LHCN-M2 (cell line): ENCODE measurements at places on chromosomes 2 and 18. TPM values are rescaled to one million over a fixed set of nuclear protein-coding genes. Genes with fewer than 3 reads are reported as not detected.

DNA sequence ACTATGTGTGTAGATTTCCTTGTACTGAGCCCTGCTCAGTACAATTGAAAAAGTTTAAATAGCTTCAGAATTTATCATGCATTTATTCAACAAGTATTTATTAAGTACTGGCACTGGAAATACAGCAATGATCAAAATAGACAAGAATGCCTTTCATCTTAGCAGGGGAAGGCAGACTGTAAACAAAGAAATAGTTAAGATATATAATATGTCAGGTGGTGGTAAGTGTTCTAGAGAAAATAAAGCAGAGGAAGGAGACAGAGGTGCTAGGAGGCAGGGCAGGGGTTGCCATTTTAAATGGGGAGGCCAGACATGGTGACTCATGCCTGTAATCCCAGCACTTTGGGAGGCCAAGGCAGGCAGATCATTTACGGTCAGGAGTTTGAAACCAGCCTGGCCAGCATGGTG lies 13.6 kb upstream of the LIPG start:
- no peak for DNase-seq

The REG3A gene
- not detected in 2 replicates for total RNA-seq

DNA sequence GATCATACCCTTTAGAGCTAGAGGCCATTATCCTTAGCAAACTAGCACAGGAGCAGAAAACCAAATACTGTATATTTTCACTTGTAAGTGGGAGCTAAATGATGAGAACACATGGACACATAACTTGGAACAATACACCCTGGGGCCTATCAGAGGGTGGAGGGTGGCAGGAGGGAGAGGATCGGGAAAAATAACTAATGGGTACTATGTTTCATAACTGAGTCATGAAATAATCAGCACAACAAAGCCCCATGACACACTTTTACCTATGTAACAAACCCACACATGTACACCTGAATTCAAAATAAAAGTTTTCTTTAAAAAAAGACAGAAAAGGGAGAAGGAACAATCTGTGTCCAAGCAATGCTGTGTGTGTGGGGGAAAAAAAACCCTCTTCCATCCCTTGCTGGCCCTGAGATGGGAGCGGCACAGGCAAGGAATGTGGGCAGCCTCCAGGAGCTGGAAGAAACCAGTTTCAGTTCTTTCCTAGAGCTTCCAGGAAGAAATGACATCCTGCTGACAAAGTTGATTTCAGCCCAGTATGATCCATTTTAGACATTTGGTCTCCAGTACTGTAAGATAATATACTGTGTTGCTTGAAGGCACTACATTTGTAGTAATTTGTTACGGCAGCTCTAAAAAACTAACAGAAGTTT lies 458.7 kb upstream of the CNTNAP5 start:
- no peak for DNase-seq

- DNase-seq = peak; percentile 63
These were observed 109.1 kb downstream of the SMAD7 start for GRCh38 chr18:48841381-48842258.

The KYNU gene
- total RNA-seq = 0.51 and 1.5 TPM in 2 replicates

- no peak for DNase-seq
These were observed 433.4 kb upstream of the MEIS1 start for GRCh38 chr2:66001538-66001937.

DNA sequence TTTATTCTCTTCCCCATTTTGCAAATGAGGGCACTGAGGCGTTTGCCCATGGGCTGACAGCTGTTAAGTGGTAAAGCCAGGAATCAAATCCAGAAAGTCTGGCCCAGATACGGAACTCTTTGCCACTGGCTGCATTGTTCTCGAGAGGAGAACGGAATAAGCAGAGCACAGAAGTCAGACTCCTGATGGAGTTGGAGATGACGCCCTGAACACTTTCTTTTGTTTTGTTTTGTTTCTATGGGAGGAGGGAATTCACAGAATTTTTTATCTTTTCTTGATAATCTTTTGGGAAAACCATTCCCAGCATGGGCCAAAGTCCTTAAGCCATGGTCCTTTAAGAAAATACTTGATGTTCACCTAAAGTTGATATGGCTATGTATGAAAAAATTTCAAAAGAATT lies 322.2 kb downstream of the RDH14 start:
- DNase-seq = peak; percentile 5

- no peak for DNase-seq
These were observed 4.7 kb upstream of the OSBPL1A start for GRCh38 chr18:24402209-24402785.

GRCh38 chr2:46818141-46818621 lies 97.4 kb downstream of the MCFD2 start:
- DNase-seq = no peak

DNA sequence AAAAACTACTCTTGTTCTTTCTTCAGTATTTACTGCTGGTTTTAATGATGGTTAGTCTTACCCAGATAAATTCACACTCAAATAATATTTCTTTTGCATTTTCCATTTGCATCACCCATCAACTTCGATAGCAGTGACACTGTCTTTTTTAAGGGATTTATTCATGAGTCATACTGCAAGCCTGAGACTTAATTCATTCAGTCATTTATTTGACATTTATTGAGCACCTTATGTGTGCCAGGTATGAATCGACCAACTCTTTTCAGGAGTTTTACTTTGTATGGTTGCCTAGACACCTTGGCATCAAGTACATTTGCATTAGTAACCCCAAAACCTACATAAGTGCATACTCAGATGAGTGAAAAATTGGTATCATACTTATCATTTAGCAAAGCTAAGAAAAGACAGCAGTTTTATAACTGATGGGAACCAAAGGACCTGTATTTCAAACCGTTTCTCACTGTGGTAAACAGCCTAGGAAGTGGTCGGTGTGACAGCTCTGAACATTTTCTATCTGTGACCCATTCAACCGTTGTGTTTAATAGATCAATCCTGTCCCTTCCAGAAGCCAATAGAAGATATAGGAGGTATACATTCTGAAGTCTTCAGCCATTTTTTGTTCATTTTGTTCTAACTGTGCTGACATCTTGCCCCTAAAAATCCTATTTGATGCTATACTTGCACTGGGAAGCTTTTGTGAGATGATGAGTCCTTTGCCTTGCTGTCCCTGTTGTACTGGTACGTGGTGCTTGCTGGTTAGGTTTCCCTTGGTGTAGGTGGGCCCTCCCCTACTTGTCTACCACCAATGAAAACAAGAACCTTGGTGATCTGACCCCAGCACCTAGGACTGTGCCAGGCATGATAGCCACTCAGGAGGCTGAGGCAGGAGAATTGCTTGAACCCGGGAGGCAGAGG lies 484.7 kb upstream of the RAB12 start:
- DNase-seq = no peak

GRCh38 chr2:102000012-102000411 lies 8.3 kb downstream of the IL1R2 start:
- no peak for DNase-seq

DNA sequence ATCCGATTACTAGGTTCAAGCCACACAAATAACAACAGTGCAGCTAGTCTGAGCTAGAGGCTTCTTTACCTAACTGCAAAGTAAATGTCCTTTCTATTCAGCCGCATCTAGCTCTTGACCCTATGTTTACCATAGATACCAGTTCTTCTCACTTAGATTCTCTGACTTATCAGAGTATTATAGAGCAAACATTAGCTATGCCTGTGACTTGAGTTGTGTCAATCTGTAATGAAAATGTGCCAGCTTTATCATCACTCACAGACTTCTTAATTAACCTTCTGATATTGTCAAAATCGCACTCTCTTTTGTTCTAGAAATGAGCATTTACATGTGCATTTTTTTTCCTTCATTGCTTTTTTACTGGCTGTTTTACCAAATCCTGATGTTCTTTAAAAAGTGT lies 79.9 kb downstream of the BCL11A start:
- DNase-seq = no peak

The STPG4 gene
- total RNA-seq = 0.17 and 0.19 TPM in 2 replicates

DNA sequence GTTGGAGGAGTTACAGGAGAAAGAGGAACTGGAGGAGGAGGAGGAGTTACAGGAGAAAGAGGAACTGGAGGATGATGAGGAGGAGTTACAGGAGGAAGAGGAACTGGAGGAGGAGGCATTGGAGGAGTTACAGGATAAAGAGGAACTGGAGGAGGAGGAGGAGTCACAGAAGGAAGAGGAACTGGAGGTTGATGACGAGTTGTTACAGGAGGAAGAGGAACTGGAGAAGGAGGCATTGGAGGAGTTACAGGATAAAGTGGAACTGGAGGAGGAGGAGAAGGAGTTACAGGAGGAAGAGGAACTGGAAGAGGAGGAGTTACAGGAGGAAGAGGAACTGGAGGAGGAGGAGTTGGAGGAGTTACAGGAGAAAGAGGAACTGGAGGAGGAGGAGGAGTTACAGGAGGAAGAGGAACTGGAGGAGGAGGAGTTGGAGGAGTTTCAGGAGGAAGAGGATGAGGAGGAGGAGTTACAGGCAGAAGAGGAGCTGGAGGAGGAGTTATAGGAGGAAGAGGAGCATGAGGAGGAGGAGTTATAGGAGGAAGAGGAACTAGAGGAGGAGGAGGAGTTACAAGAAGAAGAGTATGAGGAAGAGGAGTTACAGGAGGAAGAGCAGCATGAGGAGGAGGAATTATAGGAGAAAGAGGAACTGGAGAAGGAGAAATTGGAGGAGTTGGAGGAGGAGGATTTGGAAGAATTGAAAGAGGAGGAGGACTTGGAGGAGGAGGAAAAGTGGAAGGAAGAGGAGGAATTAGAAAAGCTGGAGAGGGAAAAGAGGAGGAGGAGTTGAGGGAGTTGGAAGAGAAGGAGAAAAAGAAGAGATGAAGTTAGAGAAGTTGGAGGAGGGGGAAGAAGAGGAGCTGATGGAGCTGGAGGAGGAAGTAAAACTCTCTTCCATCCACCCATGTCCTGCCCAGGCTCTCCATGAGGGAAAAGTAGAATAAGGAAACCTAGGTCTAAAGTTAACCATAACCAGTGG lies 37.2 kb downstream of the CLASP1 start:
- no peak for DNase-seq

- DNase-seq = no peak
These were observed 2.5 kb downstream of the SNED1 start for GRCh38 chr2:241000831-241001321.

The GAL3ST2 gene
- not detected in 2 replicates for total RNA-seq

The HDLBP gene
- 480 and 516 TPM in 2 replicates for total RNA-seq

- no peak for DNase-seq
These were observed 15.9 kb upstream of the VPS4B start for GRCh38 chr18:63438181-63438580.

The VSNL1 gene
- total RNA-seq = 0.98 and 2.4 TPM in 2 replicates

DNA sequence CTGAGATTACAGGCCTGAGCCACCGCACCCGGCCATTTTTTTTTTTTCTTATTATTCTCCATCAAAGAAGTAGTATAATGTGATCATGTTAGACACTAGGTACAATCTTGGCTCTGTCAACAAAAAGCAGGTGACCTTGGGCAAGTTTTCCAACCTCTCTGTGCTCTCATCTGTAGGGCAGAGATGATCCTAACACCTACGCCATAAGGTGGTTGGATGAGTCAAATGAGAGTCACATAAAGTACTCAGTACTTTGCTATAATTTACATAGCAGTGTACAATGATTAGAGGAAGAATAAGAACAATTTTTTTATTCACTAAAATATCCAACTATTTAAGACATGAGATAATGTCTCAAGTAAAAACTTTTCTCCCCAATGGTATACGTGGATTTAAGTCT lies 128.6 kb downstream of the TGIF1 start:
- DNase-seq = no peak

DNA sequence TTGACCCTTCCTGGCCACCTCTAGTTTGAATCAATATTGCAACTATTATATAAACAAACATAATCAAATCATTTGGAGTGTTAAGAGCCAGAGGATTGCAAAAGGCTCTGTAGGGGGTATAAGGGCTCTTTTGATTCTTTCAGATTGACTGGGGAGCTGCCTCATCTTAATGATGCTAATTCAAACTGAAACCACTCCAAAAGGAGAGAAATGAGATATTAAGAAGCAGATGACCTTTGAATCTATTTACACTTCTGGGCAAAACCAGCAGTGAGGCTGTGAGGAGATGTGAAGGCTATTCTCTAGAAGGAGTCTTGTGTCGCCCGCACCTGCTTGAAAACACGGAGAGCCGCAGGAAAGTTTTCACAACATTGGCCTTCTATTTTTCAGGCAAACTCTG lies 311.2 kb upstream of the CRIM1 start:
- DNase-seq = no peak

DNA sequence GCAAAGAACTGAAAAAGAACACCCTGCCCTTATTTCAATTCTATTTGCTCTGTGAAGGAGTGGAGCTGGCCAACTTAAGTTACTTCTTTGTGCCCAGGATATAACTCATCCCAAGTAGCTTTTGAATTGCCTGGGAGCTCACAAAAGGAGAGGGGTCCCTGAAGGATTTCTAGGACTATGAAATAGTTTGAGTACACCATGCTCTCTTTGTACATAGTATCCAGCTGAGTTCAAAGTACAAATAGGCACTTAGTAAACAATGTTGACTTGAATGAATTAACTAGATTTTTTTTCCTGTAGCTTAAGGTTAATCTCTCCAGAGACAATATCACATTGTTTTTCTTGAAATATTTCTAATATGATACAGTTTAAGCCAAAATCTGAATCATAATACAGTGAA lies 47.7 kb downstream of the ZC3H15 start:
- peak; percentile 26 for DNase-seq

The TUBB8B gene
- total RNA-seq = not detected in 2 replicates

The CD8B2 gene
- not detected in 2 replicates for total RNA-seq

The CYP26B1 gene
- 2.1 and 2.3 TPM in 2 replicates for total RNA-seq

The PLGLB2 gene
- total RNA-seq = 0.57 and 1.2 TPM in 2 replicates

- no peak for DNase-seq
These were observed 11.1 kb upstream of the DGKD start for GRCh38 chr2:233343171-233343705.

The MALL gene
- 0.19 TPM in 1 of 2 replicates, not detected in the other for total RNA-seq

GRCh38 chr2:14423145-14423906 lies 209.2 kb upstream of the LRATD1 start:
- DNase-seq = no peak

GRCh38 chr2:11257964-11258363 lies 86.5 kb downstream of the ROCK2 start:
- no peak for DNase-seq

The ZNF516 gene
- total RNA-seq = 5.5 and 7.9 TPM in 2 replicates

DNA sequence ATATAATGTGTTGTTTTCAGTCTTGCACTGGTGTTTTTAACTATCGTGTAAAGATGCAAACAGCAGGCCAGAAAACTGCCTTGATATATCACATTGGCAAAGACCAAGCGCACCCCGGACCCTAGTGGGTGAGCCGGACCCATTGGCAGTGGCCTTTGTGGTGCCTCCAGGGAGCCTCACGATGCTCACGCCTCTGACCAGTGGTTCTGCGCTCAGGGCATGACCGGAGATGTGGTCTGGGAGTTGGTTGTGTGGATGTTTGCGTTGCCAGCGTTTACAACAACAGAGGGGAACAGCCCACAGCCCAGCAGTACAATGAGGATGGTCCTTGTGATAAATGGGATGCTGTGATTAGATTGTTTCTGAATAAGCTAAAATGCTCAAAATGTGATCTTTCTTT lies 32.6 kb downstream of the NFATC1 start:
- DNase-seq = no peak
